ENCODE measurements at places on chromosomes 12 and 14. TPM values are rescaled to one million over a fixed set of nuclear protein-coding genes. Genes with fewer than 3 reads are reported as not detected.
A peak's percentile ranks its signal among the peaks of the same experiment; 100 is the strongest.

CLEC7A gene
- polyA plus RNA-seq: 2.1 TPM

DNAH10 gene
- 0.25 TPM for polyA plus RNA-seq

CISTR gene
- not detected for polyA plus RNA-seq

ADAM20 gene
- not detected for polyA plus RNA-seq

HAL gene
- polyA plus RNA-seq: not detected

PLXNC1 gene
- polyA plus RNA-seq: 0.40 TPM

SLC22A17 gene
- 18.3 TPM for polyA plus RNA-seq

RIMBP2 gene
- polyA plus RNA-seq: 1.5 TPM

OR6S1 gene
- polyA plus RNA-seq: not detected

DNA sequence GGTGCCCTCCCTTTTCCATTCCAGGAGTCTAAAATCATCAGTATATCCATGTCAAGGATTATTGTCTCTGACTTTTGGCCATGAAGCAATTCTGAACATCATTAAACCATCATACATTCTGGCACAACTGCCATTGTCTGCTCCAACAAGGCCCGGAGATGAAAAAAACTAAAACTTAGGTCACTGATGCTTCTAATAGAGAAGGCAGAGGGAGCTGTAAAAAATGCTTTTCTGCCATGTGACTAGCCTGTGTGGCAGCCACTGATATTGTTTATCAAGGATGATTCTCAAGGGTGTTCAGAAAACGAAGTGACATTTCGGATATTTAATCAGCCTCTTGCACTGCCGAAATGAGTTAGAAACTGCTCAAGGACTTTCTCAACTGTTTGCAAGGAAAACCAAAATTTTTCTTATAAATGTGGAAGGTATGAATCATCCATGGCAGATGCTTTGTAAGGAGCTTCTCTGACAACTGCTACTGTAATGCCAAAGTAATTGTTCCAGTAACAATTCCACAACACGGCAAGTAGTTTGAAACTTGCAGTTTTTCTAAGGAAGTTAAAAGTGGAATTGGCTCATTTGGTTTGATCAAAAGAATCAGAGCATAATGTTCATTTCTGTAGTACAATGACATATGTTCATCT, 1076.5 kb upstream of the FLRT2 start:
- no peak for DNase-seq

DNA sequence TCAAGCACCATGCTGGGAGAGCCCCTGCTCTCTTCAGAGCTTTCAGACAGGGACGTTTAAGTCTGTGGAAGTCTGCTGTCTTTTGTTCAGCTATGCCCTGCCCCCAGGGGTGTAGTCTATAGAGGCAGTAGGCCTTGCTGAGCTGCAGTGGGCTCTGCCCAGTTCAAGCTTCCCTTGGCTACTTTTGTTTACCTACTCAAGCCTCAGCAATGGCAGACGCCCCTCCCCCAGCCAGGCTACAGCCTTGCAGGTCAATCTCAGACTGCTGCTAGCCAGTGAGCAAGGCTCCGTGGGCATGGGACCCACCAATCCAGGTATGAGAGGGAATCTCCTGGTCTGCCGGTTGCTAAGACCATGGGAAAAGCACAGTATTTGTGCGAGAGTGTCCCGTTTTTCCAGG, 37.4 kb upstream of the C12orf71 start:
- no peak for DNase-seq

GRCh38 chr12:9669534-9669933, at the start of gene CLEC2D:
Gene CLEC2D (plus strand): TSS chr12:9669713. CDS start chr12:9669735, 22 bp downstream.
- DNase-seq: no peak

DNA sequence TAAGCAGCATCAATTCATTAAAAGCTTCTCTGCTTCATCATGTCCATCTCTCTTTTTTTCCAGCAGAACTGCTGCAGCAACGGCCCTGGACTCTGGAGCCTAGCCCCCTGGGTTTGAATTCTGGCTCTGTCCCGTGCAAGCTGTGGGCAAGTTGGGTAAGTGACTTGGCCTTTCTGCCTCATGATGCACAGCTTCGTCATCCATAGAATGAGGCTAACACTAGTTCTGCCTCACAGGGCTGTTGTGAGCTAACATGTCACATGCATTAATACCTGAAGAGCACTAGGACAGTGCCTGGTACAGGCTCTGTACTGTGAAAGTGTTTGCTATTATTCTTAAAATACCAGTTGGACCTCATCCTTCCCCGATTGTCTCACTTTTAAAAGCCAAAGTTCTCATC, 4.2 kb downstream of the KRT82 start:
- DNase-seq: no peak

GRCh38 chr12:122515275-122515674, 11.5 kb downstream of the RSRC2 start:
- no peak for DNase-seq

DNA sequence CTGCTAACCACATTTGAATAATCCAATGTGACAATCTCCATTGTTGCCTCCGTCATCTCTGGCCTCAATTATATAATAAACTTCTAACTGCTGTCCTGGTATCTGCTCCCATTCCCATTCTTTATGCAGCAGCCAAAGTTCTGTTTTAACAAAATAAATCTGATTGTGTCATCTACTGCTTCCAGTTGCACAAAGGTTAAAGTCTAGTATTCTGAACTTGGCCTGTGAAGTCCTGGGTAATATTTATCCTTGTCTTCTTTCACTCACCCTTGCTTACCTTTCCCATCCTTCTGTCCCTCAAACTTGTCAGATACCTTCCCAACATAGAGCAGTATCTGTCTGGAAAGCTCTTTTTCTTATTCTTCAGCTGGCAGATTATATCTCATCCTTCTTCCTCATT, 19.3 kb upstream of the STRAP start:
- DNase-seq: no peak

GRCh38 chr14:102594514-102595175, 2.2 kb downstream of the RCOR1 start:
- peak; percentile 75 for DNase-seq

DNA sequence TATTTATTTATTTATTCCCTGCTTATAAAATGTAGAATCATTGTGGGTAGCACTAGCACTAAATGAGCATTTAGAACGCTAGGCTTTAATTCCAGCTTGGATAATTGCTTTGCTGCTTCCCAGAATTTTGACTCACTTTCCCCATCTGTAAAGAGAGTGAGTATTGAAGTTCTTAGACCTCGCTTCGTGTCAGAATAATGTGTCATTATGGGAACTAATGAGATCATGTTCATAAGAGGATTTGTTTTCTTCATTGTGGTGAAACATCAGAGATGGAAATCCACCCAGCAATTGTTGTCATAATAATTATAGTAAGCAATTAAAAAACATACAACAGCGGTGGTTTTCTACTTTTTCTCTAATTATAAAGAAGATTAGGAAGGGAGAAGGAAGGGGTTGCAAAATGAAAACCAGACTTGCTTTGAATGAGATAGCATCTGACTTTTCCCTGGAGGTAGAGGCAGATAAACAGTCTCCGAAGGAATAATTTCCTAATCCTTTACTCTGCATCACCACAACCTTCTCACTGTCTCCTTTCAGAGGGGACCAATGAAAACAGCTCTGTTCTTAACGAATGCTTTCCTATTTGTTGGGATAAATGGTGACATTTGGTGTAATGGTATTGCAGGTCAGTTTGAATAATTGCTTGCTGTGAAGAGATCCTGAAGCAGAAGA, 86.8 kb upstream of the ARHGAP5 start:
- no peak for DNase-seq

DNA sequence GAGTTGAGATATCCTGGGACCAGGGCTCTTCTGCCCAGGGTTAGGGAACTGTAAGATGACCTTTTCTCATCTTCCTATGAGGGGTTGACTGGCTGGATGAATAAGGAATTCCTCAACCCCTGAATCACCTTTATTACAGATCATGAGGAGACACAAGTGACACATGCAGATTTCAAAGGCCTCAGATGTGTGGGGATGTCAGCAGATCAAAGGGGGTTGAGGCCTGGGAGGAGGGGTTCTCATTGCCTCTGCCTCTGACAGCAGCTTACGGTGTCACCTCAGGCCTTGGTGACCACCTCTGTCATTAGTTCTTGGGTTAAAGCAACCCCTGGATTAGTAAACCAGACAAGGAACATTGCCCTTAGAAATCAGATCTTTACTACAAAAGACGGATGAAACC, 2.1 kb upstream of the KRT72 start:
- no peak for DNase-seq

- DNase-seq: no peak
These were observed 128.2 kb downstream of the SLC38A6 start for GRCh38 chr14:61109288-61109687.

DNA sequence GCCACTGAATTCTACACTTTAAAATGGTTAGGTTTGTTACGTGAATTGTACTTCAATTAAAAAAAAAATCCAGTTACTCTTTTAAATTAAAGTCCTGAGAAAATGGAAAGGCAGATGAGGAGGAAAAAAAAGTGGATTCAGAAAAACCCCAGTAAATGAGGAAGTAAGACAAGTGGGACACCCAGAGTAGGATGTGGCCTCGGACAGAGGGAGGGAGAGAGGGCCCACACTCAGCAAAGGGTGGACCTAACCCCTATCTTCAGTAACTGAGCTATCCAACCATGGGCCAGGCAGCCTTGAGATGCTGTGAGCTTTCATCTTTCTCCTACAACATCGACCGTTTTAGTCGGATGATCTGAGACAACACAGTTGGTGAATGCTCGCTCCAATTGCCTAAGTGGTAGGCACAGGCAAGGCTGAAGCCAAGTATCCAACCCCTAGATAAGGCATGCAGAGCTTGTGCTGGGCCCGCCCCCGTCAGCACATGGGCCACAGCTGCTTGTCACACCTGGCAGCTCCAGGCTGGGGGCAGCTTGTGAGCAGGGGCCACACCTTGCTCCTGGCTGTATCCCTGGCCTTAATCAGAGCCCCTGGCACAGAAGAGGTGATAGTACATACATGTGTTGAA, 142.1 kb downstream of the TTC7B start:
- DNase-seq: no peak

DNA sequence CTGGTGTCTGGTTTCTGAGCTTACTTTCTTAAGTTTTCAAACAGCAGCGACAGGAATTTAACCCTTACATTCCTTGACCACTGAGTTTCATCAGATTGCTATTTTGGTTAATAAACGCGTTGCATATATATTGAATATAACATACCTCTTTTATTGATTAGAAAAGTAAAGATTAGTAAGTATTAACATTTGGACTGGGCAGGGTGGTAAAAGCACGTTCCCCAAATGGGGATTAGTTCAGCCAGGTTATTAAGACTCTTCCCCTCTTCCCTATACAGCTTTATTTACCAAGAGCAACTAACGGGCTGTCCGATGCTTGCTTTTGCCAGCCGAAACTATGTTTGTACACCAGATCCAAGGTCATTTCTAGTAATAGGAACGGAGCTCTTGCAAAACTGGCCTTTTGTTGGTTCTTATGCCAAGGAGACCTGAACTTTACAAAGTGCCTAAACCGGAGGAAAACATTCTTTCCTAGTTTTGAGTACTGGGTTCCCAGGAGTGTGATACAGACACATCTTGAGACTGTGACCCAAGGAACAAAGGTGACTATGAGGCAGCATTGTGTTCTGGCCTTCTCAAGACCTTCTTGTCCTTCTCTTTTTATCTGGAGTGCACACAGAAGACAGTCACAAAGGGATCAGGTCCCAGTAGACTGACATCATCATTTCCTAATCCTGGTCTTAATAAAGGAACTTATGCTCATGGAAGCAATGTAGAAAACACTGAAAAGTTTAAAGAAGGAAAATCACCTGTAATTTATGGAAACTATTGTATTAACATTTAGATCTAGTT, 2.6 kb downstream of the GLRX5 start:
- DNase-seq: no peak

- DNase-seq: no peak
These were observed 359.9 kb downstream of the RGS6 start for GRCh38 chr14:72291908-72292688.

DNA sequence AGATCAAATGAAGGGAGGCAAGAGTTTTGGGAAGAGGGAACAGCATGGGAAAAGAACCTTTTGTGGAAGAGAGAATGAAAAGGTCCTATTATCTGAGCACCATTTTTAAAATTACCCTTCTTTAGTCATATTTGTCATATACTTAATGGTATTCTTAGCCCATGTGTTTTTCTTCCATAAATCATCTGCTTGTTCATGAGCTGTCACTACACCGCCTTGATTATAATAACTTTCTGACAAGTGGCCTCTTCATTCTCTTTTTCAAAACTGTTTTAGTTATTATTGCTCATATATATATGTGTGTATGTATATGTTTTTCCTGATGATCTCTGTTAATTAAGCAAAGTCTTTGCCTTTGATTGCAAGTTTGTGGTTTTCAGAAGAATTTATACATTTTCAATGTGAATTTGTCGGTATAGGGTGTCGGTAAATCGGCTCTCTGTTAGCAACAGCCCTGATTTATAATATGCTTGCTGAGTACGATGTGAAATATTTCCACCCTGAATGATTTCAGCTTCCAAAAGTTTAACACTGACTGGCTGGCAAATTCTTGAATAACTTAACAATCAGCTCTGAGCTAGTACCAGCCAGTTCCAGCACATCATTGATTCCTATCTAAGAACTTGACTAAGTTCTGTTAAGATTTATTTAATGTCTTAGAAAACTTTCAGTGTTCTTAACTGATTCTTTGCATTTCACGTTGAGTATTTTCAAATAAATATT, 49.2 kb downstream of the GUCY2C start:
- no peak for DNase-seq

DNA sequence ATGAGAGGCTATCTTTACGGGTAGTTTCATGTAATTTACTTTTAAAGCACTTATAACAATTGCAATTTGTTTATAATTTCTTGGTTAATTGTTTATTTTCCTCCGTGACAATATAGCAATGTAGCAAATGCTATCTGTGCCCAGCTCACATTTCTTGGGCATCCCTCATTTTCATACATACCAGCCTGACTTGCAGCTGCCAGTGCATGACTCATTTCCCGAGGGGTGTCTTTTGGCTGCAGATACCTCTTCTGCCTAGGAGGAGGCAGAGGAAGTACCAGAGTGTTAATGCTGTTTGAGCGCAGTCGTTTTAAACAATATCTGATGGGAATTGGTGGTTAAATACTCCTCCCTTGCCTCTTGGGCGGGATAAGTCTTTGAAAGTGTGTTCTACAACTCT, 104.2 kb upstream of the ABCD2 start:
- DNase-seq: peak; percentile 9

DNA sequence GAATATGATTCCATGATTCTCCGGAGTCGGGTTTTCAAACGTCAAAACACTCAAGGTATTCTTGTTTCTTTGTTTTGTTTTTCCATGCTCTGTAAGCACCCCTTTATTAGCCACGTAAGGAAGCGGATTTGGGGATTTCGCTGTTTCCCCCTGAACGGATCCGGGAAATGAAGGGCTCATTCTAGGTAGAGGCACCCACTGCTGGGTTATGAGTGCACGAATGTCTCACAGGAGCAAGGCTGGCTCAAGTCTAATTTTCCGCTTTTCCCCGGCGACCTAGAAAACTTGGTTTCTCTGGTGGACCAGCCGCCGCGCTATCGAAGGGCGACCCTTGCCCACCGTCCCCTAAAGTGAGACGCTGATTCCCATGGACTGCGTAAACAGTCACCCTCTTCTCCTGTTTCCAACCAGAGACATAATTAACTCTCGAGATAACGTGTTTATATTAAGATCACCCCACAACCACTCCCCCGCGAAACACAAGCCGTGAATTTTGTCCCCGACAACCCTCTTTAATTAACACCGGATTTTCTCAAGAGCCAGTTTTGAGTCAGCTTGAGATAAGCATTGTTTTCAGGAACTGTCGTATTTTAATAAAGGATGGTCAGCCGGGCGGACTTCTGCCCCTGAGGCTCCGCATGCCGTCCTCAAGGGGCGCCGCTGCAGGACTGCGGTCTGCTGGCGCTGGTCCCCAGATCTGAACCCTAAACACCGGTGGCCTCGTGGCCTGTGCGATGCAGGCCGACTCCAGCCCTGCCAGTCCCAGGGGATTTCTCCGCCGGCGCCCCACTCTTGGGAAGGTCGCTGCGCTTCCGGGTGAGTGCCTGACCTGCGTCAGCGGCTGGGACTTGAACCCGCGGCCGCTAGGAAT, 515 bp upstream of the ABCC9 start:
- DNase-seq: peak; percentile 78
